ENCODE measurements at places on chromosomes 13 and 19.

DNA sequence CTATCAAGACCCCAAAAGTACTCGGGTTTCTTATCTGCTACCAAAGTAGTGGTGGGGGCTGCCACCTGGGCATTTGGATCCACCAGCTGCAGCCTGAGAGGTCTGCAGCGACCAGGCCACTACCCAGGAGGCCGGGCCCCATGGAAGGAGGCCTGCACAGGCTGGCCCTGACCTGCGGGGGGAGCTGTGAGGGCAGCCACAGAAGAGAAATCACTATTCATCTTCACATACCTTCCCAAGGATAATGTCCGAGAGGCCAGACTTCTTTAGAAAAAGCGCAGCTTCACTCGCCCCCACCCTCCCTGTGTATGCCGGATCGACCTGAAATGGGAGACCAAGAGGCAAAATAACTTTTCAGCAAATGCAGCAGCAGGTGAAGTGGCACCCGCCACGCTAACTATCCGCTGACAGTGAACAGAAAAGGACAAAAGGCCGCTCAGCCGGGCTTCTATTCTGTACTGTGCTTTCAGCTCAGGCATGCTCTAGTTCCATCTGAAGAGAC, 30.1 kb downstream of the EPS15L1 start:
- no peak for DNase-seq

DNA sequence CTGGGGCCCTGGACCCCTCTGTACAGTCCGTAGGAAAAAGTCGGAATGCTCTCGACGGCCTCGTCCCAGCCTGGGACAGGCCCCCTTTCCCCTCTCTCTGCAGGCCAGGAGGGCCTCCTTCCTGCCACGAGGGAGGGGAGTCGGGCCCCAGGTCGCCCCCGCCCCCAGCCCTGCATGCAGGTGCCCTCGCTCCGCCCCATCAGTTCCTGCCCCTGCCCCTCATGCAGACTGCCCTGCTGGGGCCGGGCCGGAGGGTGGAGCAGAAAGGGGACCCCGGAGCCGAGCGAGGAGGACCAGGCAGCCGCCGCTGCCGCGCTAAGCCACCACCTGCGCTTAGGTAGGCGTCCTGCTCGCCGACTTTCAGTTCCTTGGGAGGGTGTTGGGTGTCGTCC, 7.3 kb downstream of the LYL1 start:
- no peak for DNase-seq

DNA sequence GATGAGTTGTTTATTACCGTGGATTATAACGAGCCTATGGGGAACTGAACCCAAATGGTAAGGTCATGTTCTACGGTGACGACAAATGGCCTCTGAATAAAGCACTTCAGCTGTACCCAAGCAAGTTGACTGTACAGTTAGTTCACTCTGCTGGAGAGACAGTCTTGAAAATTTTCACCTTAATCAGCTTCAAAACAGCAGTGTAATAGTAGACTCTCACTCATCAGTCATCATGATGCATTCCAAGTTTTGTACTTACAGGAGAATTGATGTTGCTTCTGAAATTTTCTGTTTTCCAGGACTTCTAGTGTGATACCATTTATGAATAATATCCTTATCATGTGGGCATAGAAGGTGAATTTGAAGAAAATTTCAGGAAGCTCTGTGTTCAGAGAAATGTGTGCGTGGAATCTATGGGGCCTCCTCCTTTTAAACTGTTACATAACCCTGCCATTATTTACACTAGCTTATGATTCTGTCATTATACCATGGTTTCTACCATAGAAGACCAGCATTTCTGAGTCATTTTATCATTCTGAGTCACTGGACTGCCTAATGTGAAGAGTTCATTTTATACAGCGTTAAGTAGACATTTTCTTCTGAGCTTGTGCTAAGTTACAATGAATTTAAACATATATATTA, 96.9 kb downstream of the WDFY2 start:
- DNase-seq: no peak

GRCh38 chr13:101967781-101968180, 434.1 kb downstream of the FGF14 start:
- DNase-seq: no peak

- no peak for DNase-seq
Measured at GRCh38 chr13:89610881-89611280, 1736.6 kb upstream of the MIR17HG start.

DNA sequence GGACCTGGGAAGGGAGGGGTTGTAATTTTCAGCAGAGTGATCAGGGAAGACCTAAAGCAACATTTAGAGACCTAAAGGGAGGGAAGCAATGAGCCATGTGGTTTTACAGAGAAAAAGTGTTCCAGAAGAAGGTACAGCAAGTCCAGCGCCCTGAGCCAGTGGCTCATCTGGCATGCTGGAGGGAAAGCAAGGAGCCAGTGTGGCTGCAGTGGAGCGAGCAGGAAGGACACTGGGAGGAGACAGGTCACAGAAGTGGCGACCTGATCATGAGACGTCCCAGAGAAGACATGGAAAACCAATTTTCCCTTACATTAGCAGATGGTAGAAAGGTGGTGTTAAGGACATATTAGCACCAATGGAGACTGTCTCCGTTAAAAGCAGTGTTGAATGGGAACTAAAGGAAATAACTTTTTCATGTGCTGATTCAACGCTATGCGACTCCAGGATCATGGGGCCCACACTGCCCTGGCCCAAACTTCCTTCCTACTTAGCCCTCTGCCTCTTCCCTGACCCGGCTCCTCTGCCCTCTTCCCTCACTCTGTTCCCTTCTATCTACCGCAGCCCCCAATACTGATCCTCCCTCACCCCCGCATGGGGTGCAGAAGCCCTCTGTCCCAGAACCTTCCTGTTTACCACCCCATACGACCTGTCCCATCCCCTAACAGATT, 5.4 kb downstream of the C19orf47 start:
- no peak for DNase-seq

DNA sequence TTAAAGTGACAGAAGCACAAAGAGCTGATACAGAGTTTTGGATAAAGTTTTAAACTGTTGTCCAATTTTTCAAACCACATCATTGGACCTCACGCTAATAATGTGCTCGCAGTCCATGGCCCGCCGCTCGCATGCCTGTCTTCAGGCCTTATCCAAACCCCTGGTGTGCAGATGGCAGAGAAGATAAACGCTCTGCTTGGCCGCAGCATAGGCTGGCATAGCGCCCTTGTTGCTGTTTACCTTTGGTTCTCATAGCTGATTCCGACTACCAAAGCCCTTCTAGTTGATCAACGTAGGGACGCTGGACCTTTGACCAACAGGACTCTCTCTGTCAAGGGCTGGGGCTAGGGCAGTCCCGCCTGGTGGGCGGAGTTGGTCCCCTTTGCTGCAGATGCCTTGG, 23.5 kb upstream of the QTRT1 start:
- DNase-seq: no peak

GRCh38 chr13:80399340-80400163, 58.6 kb upstream of the SPRY2 start:
- no peak for DNase-seq

DNA sequence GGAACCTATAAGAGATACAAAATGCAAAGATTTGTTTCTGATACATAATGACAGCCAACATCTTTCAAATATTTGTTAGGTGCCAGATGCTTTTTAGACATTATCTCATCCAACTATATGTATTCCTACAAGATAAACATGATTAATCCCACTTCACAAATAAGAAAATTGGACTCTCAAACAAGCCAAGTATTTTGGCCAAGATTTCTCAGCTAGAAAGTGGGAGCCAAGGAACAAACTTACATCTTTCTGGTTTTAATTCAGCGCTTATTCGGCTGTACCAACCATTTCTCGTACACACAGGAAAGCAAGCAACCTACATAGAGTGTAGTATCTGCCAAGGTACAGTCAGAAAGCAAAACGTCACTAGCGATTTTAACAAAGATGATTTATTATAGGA, 85.7 kb upstream of the SERP2 start:
- no peak for DNase-seq

DNA sequence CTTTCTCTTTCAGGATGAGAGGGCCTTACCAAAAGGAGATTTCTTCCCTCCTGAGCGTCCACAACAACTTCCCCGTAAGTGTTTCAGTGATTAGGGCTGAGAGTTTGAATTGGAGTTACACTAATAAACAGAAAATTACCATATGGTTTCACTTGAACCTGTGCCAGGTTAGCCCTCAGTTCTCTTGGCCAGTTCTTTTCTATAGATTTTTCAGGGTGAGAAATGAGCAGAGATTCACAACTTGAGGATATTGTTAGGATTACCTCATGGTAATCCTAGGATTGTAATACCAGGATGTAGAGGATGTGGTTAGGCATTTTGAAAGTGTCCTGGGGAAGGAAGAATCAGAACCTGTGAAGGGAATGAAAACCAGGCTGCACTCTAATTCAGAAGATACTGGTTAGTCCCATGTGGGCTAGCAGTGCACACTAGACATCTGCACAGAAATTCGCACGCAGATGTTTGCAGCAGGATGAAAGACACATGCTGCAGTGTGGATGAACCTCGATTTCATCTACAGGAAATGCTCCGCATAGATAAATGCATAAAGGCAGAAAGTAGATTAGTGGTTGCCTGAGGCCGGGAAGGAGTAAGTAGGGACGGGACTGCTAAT, 24.1 kb downstream of the HNRNPM start:
- DNase-seq: no peak

- no peak for DNase-seq
Measured at GRCh38 chr19:41156207-41156606, 36.8 kb upstream of the CYP2S1 start.

- DNase-seq: no peak
Measured at GRCh38 chr19:1428738-1429391, 9.3 kb upstream of the RPS15 start.

- peak; percentile 97 for DNase-seq
Measured at GRCh38 chr19:3970808-3971598, at the start of gene DAPK3. TSS of gene DAPK3 (minus strand) at chr19:3971099. CDS start at chr19:3969735, 1,364 bp downstream.

DNA sequence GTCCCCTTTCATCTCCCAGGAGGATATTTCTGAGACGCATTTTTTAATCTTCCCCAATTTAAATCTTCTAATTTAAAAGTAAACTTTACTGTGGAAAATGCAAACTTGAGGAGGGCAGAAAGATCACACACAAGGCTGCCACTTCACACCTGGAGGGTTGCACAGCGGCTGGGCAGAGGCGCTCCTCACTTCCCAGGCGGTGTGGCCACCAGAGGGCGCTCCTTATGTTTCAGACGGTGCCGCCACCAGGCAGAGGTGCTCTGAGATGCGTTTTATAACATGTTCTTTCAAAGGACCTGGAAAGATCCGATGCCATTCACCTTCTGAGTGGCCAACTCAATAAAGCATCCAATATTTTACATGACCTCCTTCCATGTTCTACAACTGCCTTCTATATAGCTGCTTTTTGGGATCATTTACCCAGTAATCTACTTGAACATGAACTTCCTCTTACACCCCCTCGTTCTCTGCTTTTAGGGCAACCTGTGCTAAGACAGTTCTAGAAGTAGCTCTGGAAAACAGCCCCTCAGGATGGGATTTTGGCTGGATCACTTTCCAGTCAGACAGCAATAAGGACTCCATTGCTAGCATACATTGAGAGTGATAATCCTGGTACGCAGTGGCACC, 14.8 kb upstream of the MTUS2 start:
- peak; percentile 52 for DNase-seq

DNA sequence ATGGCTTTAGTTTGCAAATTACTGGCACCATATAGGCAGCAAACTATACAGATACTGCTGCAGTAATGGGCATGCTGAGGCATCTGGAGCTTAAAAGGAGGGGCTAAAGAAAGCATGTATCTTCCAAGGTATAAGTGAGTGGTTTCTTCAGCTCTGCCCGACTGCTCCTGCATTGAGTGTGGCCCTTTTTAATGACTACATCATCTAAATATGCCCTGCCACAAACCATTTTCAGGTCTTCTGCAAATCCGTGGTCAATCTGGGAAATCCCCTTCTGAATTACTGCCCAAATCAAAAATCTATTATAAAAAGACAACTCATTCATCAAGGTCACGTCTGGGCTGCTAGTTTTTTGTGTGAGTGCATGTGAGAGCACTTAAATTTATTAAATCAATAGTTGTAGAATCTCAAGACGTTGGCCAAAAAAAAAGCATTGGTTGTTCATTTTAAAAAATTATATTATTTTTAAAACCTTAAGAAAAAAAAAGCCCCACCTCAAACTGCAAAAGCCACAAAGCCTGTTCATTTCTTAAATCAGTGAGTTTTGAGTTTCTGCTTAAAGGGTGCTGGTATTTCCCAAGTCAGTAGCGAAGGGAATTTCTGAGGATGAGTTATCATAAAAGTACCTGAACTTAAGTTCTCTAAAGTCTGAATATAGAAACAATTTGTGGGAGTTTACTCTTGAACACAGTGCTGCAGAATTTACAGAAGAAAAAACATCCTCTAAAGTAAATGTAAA, 16.3 kb downstream of the LCP1 start:
- no peak for DNase-seq
